Stimulated activated CD8-positive, alpha-beta memory T cell treated with anti-CD3 and anti-CD28 coated beads, Interleukin-4, amount 100 ng/mL, for 48 hours (primary cell): ENCODE measurements at places on chromosomes 13 and 19.

GRCh38 chr13:109782823-109783431 lies 3.5 kb downstream of the IRS2 start:
- no peak for DNase-seq

DNA sequence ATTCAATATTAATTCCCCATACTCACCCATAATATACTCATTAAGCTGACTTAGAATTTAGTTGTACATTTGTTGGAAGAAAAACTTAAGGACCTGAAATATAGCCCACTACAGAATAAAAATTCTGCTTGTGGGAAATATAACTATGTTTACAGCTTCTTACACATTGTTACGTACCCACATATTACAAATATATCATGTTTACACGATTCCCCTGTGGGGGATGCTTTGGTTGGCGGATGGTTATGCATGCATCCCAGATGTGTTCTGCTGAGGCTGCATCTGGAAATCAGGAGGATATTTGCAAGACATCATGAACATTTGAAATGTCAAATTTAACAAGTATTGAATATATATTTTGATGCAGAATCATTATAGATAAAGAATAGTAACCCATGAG lies 79.5 kb upstream of the KL start:
- no peak for DNase-seq

- no peak for DNase-seq
Measured at GRCh38 chr13:78709028-78709427, 50.1 kb upstream of the OBI1 start.

DNA sequence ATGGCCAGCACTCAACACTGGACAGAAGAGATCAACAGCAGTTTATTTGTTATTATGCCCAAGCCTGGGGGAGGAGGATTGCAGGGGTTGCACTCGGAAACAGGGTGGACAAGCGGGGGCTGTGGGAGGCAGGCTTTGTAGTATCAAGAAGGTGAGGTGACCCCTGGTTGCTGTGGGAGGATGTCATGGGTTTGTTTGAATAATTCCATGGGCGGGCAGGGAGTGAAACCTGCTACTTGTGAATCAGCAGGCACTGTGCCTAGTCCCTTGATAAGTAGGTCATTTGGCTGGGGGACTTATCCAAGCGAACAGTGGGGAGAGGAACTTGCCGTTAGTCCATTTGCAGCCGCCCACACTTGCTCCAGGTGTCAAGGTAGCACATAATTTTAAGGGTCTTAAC lies 84.4 kb upstream of the KCTD15 start:
- no peak for DNase-seq

- DNase-seq = peak; percentile 73
Measured at GRCh38 chr13:50080911-50081678, 65.9 kb downstream of the KCNRG start.

DNA sequence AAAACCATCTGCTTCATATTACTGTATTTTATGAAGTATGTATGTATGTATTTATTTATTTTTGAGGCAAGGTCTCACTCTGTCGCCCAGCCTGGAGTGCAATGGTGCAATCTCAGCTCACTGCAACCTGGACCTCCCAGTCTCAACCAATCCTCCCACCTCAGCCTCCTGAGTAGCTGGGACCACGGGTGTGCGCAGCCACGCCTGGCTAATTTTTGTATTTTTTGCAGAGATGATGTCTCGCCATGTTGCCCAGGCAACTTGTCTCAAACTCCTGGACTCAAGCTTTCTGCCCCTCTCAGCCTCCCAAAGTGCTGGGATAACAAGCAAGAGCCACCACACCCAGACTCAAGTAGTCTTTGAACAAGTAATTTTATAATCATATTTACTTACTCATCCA lies 5.5 kb downstream of the KATNAL1 start:
- DNase-seq = no peak

- no peak for DNase-seq
Measured at GRCh38 chr13:40790154-40790616, 774 bp downstream of the SLC25A15 start.

DNA sequence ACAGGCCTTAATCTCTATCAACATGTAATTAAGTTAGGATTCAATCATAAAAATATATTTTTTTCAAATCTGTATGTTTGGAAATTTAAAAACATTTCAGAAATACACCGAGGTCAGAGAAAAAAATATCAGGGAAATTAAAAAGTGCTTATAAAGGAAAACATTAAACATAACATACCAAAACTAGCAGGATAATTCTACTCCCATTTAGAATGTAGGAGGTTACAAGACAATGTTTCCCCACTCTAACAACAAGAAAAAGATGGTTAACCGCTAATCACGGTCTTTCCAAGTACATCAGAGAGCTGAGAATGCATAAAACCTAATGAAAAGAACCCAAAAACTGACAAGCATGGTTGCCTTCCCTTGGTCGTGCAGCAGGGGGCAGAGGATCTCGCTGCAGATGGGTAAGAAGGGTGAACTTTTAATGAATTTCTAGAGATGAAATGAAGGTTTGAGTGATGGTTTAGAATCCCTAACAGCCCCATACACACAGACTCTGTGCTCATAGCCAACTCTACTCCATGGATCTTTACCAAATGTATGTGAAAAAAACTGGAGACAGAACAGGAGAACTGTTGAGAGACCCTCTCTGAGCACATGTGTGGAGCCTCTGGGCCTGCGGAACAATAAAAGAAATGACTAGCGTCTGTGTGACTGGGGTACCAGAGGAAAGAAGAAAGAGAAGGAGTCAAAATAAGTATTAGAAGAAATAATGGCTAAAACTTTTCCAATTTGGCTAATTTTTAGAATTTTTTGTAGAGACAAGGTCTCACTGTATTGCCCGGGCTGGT lies 51.3 kb upstream of the LSM14A start:
- DNase-seq = peak; percentile 71

GRCh38 chr19:2123682-2124387 lies 27.1 kb downstream of the IZUMO4 start:
- no peak for DNase-seq

DNA sequence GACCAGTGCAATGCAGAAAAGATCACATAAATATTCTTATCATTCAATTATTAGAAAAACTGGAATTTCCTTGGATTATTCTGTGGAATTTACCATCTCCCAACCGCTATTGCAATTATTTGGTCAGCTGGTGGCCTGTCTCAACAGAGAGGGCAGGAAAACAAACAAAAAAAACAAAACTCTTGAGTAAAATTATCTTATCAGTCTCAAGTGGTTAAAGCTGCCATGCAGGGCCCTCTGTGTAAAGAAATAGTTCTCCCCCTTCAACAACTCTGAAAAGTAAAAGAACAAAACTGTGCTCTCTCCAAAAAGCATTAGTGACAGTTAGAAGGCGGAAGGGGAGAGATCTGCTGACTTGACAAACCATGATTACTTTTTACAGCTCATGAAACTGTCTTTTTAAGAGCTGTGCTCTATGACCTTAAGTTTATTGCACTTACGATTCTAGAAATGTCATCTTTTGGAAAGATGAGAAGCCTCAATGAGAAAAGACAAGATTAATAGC lies 152.3 kb downstream of the DLEU7 start:
- DNase-seq = no peak

DNA sequence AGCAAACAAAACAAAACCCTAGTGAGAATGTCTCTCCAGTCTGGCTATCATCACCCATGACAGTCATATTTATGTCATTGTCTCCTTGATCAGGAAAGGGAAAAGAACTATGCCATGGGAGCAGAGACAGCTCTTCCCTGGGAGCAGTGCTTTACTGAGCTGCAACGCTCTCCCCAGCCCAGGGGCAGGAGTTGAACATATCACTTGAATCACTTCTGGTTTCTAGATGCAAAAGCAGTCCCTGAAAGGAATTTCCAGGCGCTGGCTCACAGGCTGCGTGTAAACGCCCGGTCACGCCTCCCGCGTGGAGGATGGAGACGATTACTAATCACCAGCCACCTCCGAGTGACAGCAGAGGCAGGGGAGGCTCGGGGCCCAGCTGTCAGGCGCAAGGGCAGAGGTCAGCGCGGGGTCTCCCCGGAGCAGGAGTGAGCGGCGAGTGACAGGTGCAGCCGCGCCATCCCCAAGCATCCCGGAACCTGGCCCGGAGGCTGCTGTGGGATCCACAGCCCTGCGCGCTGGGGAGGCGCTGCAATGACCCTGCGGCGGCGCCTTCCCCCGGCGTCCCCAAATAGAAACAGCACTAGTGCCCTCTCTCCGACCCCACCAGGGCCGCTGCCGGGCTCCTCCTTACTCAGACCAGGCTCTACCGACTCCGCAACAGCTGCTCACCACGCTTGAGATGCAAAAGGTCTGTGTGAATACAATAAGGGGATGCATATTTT lies 23.5 kb upstream of the DCLK1 start:
- DNase-seq = no peak
